Mammary epithelial cell (primary cell): ENCODE measurements at places on chromosomes 12 and 14. TPM values are rescaled to one million over a fixed set of nuclear protein-coding genes. Genes with fewer than 3 reads are reported as not detected.

- DNase-seq, result no peak
These were observed 107.9 kb upstream of the BCL2L14 start for GRCh38 chr12:11962860-11963259.

DNA sequence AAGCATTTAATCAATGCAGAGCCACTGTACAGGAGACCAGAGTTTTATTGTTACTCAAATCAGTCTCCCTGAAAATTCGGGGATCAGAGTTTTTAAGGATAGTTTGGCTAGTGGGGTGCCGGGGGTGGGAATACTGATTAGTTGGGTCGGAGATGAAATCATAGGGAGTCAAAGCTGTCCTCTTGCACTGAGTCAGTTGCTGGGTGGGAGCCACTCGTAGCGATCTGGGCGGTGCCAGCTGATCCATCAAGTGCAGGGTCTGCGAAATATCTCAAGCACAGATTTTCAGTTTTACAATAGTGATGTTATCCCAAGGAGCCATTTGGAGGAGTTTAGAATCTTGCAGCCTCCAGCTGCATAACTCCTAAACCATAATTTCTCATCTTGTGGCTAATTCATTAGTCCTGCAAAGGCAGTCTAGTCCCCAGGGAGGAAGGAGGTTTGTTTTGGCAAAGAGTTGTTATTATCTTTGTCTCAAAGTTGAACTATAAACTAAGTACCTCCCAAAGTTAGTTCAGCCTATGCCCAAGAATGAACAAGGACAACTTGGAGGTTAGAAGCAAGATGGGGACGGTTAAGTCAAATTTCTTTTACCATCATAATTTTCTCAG is 169.4 kb upstream of the PLEKHG7 start:
- no peak for DNase-seq

- no peak for DNase-seq
These were observed 87.1 kb upstream of the ATF1 start for GRCh38 chr12:50676756-50677155.

DNA sequence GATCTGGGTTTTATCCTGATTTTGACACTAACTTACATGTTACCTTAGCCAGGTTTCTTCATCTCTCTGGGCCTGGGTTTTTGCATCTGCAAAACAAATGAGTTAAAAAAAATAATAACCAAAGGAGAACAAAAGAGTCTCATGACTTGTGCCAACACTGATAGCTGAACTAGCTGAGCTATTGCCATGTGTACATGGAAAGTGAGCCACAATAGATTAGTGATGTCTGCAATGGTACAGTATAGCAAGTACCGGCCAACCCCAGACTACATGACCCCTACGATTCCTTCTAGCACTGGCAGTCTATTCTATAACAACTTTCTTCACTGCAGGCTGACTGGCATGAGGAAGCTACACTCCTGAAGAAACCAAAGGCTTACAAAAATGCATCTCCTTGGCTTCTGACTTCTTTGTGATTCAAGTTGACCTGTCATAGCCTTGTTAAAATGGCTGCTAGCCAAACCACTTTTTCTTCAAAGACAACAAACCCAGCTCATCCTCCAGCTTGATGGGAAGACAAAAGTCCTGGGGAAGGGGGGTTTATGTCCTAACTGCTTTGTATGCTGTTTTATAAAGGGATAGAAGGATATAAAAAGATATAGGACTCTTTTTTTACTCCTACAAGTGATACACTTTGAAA is 123.7 kb downstream of the DAD1 start:
- peak; percentile 25 for DNase-seq

- peak; percentile 89 for DNase-seq
These were observed 220.6 kb upstream of the HMGA2 start for GRCh38 chr12:65603438-65604351.

GRCh38 chr14:23009483-23009938 is 432 bp downstream of the C14orf93 start:
- no peak for DNase-seq

DNA sequence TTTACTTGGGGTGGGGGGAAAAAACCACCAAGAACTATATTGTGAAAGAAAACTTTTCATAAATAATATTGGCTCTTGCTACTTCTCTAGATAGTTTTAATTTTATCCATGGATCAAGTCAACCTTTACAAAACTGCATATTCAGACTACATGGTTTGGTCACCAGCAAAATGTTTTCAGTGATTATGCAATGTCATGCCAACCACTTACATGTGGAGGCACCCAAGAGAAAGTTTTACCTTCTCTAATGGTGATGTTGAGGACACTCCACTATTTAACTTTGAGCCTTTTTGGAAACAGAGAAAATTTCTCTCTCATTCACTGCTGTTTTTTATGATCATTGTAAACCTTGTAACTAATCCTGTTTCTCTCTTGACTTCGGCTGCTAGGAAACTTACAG is 21.6 kb downstream of the PLCZ1 start:
- DNase-seq, result no peak

- no peak for DNase-seq
These were observed 341.0 kb upstream of the TMPO start for GRCh38 chr12:98174428-98174809.

- DNase-seq, result peak; percentile 82
These were observed 2.7 kb upstream of the KRT6B start for GRCh38 chr12:52454411-52455201.

DNA sequence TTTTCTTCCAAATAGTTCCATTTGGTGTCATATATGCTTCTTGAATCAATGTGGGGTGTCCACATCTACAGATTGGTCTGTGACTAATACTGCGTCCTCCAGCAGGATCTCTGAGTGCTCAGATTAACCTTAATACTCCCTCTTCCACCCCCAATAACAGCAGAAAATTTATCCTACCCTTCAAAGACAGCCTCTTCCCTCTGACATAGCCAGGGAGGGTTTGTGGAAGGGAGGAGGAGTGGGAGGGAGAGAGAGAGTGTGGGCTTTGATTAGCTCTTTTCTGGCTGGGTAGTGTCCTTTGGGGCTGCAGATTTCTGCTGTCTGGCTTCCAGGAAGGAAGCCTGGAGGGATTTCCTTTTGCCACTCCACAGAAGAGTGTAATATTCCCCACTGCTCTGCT is 220.7 kb downstream of the TTC6 start:
- DNase-seq, result no peak

DNA sequence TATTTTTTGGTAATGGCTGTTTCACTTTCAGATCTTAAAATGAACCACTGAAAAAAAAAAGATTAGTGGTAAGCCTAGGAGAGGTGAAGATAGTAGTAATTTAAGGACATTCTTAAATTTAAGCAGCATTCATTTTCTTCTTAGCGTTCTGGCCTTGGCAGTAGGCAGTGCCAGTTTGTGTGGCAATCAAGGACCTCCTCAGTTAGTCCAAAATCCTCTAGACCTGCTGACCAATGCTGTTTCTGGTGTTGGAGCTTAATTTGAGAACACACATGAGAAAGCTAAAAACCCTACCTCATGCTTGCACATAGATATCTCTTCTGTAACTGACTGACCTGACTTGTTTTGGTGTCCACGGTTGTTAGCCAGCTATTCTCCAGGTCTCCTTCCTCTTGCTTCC is 219.8 kb upstream of the RGS6 start:
- DNase-seq, result no peak

GRCh38 chr12:24500421-24500820 is 448.5 kb downstream of the BCAT1 start:
- DNase-seq, result no peak

DNA sequence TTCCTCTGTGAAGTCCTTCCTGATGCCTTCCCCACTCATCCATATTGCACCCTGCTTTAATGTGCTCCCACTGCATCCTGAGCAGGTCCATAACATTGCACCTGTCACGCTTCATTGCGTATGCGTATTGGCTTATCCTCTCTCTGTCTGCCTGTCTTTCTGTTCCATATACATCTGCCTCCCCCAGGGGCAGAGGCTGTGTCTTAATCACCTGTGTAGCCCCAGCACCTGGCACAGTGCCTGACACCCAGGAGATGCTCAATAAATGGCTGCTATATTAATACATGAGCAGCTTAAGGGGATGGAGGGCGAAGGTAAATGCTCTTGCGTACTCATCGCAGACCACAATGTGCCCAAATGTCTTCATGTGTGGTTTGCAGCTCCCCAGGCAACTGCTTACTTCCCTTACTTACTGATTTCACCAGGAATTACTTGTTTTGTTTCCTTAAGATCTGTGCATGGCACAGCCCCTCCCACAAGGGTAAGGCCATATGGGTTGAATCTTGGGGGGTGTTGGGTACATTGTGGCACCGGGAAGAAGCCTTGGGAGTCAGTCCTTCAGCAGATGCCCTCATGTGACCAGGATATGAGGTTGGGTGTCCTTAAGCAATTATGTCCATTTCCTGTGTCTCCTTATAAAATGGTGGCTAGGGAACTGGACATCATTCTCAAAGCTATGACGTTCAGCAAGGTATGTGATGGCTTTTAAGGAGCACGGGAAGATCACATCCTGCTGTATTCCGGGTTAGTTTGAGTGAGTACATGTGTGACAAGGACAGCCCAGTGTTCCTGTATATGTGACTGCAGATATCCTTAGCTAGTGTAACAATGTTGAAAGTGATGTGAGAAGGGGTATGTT is 848 bp upstream of the CPNE6 start:
- DNase-seq, result no peak

- DNase-seq, result no peak
These were observed 20.2 kb upstream of the PELI2 start for GRCh38 chr14:56098021-56098420.

DNA sequence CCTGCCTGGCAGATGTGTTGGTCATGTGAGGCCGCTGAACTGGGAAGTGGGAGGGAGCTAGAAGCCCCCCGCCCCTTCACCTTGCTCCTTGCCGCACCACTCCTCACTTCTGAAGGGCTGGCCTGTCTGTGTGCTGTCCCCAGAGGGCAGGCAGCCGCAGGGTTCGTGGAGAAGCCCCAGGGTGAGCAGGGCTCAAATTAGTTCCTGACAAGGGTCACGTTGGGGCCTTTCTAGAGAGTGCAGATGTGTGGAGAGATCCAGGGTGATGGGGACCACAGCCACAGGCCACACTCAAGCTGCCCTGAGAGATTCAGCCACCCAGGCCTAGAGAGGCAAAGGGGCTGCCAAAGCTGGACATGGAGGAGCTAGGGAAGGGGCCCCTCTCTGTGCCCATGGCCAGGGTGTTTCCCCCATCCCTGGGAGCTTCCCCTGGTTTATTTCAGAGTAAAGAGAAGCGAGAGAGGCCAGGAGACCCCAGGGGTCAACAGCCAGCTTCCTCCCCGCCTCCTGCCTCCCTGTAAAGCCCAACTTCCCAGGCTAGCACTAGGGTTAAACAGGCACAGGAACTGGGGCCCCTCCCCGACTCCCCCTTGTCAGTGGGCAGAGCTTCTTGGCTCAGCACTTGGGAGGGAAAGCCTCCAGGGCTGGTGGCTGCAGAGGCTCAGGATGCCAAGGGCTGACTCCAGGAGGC is 16.2 kb downstream of the SLC25A29 start:
- DNase-seq, result no peak

GRCh38 chr14:60963761-60964160 is 17.1 kb downstream of the TRMT5 start:
- no peak for DNase-seq

DNA sequence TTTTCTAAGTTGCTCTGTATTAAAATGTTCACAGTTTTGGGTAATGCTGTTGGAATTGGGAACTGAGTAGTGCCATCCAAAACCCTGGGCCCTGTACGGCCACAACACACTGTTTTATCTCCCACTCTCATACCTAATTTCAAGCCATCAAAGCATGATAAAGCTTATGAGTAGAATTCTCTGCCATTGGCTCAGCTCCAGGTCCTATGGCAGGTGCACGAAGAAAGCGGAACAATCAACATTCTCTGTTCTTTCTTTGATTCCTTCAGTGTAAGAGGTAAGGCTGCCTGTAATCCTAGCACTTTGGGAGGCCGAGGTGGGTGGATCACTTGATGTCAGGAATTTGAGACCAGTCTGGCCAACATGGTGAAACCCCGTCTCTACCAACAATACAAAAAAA is 394.9 kb downstream of the CCDC91 start:
- no peak for DNase-seq

DNA sequence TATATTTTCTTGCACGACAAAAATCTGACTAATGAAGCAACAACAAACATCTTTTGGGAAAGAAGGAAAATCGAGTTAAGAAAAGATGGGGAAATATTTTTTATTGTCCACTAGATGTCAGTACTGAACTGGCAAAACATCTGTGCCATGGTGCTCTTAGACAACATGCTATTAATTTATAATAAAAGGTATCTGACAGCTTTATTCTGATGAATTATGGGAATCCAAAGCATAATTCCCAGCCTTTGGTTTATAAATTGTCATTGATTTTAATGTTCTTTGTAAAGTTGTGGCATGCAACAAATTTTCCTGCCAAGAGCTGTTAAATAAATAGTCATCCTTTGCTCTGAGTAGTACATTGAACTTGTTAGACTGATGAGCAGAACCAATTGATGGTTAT is 231.2 kb downstream of the ETNK1 start:
- DNase-seq, result peak; percentile 13

DNA sequence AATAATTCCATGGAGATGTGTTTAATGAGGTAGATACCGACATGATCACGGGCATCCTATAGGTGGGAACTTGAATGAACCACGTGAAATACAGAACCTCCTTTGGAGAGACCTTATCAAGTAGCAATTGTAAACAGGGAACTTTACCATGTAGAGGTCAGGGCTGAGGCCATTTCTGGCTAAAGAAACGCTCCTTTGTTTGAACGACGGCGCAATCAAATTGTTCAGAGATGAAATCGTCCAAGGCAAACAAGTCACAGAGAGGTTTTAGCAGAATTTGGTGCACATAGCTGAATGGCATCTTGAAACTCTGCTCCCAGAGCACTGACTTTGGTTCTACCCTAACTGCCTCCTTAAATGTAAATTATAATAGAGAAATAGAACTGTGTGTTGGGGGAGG is 9.8 kb downstream of the PRIMA1 start:
- DNase-seq, result no peak

- DNase-seq, result no peak
These were observed 311.7 kb downstream of the ACSS3 start for GRCh38 chr12:81389550-81390099.

DNA sequence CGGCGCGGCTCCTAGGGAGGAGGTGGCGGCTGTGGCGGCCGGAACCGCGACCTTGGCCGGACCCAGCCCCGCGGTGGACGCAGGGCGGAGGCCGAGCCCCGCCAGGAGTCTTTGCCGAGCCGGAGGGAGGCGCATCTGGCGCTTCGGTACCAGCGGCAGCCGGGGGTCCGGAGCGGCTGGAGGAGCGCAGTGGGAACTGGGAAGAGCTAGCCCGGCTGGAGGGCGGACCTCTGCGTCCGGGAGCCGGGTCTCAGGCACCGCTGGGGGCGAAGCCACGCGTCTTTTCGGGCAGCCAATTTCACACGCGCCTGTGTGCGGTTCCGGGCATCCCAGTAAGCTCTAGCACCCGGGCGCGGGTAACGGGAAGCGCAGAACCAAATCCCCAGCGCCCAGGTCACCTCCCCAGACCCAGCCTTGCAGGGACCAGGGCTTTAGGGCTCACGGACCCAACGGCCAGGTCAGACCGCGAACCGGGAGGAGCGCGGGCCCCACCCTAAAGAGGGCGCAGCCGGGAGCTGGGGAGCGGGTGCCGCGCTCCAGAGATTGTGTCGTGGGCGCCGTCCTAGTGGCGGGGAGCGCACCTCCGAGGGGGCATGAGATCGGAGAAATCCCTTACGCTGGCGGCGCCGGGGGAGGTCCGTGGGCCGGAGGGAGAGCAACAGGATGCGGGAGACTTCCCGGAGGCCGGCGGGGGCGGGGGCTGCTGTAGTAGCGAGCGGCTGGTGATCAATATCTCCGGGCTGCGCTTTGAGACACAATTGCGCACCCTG is 89.4 kb downstream of the GALNT8 start:
- DNase-seq, result no peak

GRCh38 chr12:93243689-93244513 is 133.8 kb upstream of the NUDT4 start:
- DNase-seq, result peak; percentile 79

Gene ZNF605
- 3.0 TPM for polyA plus RNA-seq

Gene EPYC
- not detected for polyA plus RNA-seq

Gene GPR68
- polyA plus RNA-seq, result 0.06 TPM

Gene TNS2
- 6.6 TPM for polyA plus RNA-seq

Gene GPX2
- 19.8 TPM for polyA plus RNA-seq

Gene ZFHX2
- polyA plus RNA-seq, result 0.06 TPM
